ENCODE measurements at places on chromosomes 16 and 17.

DNA sequence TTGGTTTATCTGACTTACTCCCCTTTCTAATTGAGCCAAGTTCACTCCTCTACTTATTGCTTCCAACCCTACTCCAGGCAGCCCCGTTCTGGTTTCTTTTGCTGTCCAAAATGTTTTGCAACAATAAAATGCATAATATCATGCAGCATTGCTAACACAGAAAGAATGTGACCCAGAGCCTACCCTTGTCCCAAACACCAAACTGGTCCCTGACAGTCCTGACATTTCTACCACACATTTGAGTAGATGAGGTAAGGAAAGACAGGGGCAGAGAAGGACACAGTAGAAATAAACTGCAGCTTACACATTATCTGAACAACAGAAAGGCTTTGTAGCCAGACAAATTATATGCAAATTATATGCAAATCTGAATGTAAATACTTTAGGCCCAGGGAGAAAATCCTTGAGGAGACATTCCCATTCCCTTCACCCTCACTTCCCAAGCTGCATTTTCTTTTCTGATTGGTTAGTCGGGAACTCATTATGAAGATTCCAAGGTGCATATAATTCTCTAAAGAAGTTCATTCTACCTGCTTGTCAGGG lies 31.6 kb downstream of the SOX9 start:
- DNase-seq = no peak

DNA sequence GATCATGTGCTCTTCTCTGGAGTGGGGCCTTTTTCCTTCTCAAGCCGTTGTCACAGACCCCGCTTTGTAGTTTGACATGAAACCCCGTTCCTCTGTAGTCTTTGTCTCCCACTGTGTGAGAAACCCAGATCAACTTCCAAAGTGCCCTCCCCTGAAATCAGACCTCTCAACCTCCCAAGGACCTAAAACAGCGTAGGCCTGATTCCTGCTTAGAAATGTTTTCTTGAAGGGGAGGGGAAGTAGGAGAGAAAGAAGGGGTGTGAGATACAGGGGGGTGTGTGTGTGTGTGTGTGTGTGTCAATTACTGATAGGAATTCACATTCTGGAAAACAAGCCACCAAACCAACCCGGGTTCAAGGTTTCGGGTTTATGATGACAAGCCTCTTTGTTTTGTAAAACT lies 1.4 kb downstream of the UBE2O start:
- DNase-seq = no peak

DNA sequence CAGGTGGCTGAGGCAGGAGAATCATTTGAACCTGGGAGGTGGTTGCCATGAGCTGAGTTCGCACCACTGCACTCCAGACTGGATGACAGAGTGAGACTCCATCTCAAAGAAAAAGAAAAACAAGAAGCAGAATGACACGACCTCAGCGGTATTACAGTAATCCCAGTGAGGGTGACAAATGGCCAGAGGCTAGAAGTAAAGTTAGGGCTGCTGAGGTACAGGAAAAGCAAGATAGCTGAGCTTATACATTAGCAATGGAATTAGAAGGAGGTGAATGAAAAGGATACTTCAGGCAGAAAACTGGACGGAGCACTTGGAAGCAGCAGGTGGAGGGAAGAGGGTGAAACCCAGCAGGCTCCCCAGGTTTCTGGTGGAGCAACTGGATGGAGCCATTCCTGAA lies 26.1 kb upstream of the AMZ2 start:
- DNase-seq = no peak

GRCh38 chr17:82097184-82097918 lies 685 bp downstream of the FASN start:
- no peak for DNase-seq

DNA sequence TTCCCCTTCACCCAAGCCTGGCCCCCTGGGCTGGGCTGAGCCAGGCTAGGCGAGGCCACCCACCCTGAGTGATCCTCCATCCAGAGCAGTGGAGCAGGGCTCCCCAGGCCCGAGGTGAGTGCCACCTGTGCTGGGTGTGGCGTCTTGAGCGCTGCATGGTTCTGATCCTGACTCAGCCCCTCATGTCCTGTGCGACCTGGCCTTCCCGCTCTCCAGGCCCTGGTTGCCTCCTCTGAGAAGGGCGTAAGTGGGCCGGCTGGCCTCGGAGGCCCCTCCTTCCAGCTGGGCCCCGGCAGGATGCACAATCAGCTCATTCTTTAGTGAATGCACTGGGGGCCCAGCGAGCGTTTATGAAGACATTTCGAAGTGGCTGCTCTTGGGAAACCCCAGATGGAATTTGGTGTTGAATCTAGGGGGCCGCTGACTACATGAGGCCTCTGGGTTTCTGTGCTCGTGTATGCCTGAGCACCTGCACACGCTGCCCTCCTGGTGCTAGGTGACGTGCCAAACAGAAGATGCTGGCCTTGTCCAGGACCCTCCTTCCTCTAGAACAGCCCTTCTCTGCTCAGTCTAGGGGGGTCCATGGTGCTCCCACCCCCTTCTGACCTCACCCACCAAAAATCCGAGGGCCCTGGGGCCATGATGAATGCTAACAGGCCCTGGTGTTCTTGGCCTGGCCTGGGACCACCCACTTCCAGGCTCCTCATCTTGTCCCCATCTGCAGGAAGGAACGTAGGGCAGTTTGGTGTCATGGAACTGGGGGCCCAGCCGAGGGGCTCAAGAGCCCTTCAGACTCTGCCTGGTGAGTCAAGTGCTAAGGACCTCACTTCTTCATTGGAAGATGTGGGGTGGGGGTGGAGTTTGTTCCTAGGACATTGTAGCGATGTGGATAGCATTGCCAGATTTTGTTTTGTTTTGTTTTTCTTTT lies 3.6 kb upstream of the TMEM92 start:
- no peak for DNase-seq

GRCh38 chr17:6430769-6431168 lies 4.2 kb downstream of the AIPL1 start:
- no peak for DNase-seq

DNA sequence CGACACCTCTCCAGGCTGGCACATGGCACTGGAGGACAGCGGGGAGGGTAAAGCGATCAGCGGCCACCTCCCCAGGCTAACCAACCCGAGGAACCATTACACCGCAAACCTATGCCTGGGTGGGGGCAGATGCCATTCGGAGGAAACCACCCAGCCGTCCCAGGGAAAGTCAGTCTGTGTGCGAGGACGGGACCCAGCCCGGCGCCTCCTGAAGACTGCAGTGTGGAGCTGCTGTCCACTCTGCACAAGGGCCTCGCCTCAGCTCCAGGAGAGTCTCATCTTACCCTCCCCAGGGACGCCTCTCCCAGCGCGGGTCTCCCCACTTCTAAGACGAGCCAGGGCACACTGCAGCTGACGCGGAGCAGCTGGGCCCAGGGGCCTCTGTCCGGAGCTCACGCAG lies 8.0 kb downstream of the SLC38A10 start:
- DNase-seq = no peak

- peak; percentile 59 for DNase-seq
These were observed 85.8 kb downstream of the GNAO1 start for GRCh38 chr16:56277075-56277474.

- no peak for DNase-seq
These were observed 722.3 kb downstream of the CDH8 start for GRCh38 chr16:61313931-61314330.

DNA sequence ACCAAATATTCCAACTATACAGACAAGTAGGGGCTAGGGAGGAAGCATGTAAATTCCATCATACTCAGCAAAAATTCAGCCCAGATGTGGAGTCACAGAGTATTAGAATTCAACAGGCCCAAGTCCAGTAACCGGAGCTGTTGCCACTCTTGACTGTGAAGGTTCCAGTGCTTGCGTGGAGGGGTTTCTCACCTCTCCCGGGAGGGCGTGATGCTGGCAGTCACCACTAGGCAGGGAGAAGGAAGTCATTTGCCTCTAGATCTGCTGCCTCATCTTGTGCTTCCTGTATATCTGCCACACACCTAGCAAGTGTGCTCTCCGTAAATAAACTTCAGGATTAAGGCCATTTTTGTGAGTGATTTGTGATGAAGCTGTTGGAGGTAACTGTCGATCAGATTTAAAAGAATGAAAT lies 1.0 kb upstream of the CKLF start:
- DNase-seq = peak; percentile 45

GRCh38 chr16:4369007-4369733 lies 2.5 kb upstream of the VASN start:
- DNase-seq = no peak

DNA sequence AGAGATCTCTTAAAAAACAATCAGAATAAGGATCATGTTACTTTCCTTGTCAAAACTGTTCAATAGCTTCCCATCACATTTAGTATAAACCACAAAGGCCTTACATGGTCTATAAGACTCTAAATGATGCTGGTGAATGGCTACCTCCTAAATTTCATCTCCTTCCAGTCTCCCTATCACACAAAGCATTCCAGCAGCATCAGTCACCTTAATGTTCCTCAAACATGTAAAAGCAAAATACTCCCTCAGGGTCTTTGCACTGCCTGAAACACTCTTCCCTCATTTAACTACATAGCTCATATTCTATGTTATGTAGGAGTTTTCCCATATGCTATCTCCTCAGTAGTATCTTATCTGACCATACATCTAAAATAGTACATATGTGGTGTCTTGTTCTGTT lies 53.5 kb upstream of the INTS2 start:
- no peak for DNase-seq

DNA sequence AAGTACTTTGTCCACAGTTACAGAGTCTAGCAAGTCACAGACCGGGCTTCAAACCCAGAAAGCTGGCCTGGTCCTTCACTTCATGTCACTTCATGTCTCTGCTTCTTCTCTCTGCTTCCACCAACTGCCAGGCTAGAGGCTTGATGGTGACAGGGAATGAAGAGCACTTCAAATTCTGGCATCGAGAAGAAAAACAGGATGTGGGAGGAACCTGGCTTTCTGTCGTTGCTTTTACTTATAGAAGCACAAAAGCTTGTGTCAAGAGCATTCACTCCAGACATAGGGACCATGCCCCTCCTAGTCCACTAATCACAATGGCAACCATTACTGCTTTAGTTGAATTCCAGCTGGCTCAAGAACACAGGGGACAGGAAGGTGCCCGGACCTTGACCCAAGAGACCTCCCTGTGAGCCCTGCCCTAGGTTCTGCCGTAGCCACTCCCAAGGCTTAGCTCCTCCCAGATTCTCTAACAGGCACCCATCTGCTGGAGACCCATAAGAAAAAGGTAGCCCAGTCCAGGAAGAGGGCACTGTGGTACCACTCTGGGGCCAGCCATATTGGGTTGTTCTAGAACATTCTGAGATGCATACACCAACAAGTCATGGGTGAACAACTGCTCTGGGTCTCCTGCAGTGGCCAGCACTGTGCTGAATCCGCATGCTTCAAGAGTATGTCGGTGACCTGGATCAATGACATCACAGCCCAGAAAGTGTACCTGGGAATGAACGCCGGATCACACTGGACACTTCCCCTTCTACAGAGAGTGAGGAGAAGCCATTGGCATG lies 181.8 kb downstream of the C16orf95 start:
- DNase-seq = no peak

DNA sequence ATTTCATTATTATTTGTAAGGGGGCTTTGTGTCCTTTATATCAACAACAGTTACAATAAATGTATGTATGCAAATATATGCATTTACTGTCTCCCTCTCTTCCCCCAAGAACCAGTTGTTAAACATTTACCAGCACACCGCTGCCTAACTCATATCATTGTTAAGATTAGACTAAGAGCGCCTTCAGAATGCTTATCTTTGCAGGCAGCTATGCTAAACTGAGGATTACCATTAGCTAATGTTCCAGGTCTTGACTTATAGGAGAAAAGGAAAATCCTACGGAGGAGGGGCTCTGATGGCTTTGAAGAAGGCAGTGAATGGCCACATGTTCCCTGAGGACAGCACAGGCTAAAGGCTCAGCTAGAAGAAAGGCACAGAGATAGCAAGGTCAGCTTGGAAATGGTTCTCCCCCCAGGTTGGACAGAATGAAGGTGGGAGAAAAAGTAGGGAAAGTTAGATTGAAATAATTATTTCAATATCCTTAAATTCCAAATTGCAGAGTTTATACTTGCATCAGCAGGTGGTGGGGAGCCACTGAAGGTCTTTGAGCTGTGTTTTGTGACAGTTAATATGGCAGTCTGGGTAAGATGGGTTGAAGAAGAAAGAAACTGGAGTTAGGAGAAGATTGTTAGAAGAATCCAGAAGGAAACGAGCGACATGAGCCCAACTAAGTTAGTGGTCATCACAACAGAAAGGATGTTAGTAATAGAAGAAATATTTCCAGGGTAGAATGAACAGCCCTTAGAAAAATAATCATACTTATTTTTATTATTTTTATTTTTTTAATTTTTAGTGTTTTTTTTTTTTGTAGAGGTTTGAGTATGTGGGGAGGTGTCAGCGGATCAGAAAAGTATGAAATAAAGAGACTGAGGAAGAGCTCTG lies 87.0 kb upstream of the MAF start:
- DNase-seq = no peak

GRCh38 chr17:50480854-50481490 lies 2.3 kb downstream of the RSAD1 start:
- no peak for DNase-seq

GRCh38 chr16:4698321-4699045 lies 5.1 kb downstream of the NUDT16L1 start:
- no peak for DNase-seq

DNA sequence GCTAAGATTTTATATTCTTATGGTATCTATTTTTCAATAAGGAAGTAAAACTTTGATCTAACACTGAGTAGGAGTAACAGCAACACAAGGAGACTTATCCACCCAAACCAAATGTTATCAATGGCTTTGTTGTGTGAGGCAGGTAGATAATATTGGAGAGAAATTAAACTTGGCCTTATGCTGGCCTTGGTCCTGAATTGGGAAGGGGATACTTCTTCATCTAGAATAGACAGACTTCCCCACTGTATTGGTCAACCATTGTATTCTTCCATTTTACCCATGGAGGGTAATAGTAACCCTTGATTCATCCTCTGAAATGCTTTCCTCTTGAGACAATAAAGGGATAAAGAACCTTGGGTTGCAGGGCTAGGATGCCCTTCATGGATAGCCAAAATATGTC lies 76.3 kb upstream of the ANKFN1 start:
- DNase-seq = no peak

DNA sequence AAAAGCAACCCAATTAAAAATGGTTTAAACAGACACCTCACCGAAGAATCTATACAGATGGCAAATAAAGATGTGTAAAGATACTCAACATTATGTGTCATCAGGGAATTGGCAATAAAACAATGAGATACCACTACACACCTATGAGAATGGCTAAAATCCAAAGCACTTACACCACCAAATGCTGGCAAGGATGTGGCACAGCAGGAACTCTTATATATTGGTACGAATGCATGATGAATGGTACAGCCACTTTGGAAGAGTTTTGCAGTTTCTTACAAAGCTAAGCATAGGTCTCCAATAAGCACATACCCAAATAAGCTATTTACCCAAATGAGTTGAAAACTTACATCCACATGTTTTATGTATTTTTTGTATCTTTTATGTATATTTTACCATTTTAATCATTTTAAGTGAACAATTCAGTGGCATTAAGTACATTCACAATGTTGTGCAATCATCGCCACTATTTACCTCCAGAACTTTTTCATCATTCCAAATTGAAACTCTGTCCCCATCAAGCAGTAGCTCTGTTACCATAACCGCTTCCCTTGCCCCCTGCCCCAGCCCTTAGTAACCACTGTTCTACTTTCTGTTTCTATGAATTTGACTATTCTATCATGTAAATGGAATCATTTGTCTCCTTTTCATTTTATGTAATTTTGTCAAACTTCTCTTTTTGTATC lies 6.7 kb upstream of the ALDH3A2 start:
- peak; percentile 44 for DNase-seq

- no peak for DNase-seq
These were observed 43.9 kb downstream of the KLHDC4 start for GRCh38 chr16:87721622-87722585.
